NCI-H1436 treated with DMSO at 0.1 percent for 48 hours (cell line): ENCODE measurements at places on chromosomes 4 and X.

DNA sequence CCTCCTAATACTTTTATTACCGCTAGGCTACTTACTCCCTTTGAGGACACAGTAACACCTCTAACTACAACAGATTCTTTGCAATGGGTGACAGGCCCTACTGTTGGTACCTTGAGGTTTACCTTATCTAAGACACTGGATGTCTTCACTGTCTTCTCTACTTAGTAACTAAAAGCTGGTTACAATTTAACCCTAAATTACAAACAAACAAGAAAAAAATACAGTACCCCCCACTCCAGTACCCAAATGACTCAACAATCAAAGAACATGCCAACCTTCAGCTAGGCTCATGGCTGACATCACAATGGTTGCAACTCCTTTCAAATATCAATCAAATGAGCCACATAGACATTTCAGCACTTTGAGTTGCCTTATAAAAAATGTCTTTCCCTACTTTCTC, 198.0 kb downstream of the GUCY2F start:
- no peak for DNase-seq

GRCh38 chr4:145281951-145282350, 101.6 kb upstream of the OTUD4 start:
- no peak for DNase-seq

GRCh38 chrX:20227116-20227515, 39.6 kb downstream of the RPS6KA3 start:
- DNase-seq = no peak

- no peak for DNase-seq
These were observed 95.0 kb upstream of the STS start for GRCh38 chrX:7052541-7052940.

GRCh38 chr4:54004463-54004862, 59.9 kb downstream of the CHIC2 start:
- no peak for DNase-seq

DNA sequence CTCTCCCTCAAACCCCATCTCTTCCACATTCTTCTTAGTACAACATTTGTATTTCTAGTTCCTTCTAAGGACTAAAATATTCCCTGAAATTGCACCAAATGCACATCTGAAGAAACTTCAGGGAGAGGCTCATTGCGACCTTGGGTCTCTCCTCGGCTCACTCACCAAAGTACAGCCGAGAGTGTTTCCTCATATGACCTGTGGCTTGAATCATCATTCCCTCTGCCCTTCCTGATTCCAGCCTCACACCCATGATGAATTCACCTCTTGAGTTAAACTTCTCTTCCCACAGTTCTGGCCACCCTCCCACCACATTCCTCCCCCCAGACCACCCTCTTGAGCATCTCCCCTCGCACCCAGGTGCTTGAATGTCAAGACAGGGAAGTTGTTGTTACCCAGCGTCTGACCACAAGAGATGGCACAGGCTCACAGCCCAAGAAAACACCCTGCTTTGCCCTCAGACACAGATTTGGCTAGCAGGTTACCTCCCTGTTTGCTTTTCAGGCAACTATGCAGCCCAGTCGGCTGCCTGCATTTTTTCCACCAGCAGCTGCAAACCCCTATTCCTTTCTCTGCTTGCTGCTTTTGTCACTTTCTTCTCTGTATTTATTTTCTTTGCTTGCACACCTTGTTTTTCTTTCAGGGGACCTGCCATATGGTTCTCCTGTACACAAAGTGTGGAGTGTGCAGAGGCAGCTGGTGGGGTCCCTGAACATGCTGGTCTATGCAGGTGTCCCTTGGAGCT, 214.8 kb downstream of the SPATA18 start:
- DNase-seq = no peak

- no peak for DNase-seq
These were observed 383.9 kb downstream of the DCAF12L2 start for GRCh38 chrX:125782184-125782583.

GRCh38 chrX:10183760-10184159, 27.0 kb downstream of the CLCN4 start:
- no peak for DNase-seq
